ENCODE measurements at places on chromosomes 13 and 19.

GRCh38 chr19:30167206-30167868 lies 204.8 kb upstream of the ZNF536 start:
- DNase-seq = no peak

GRCh38 chr19:50967929-50968715 lies 1.3 kb downstream of the KLK6 start:
- no peak for DNase-seq

DNA sequence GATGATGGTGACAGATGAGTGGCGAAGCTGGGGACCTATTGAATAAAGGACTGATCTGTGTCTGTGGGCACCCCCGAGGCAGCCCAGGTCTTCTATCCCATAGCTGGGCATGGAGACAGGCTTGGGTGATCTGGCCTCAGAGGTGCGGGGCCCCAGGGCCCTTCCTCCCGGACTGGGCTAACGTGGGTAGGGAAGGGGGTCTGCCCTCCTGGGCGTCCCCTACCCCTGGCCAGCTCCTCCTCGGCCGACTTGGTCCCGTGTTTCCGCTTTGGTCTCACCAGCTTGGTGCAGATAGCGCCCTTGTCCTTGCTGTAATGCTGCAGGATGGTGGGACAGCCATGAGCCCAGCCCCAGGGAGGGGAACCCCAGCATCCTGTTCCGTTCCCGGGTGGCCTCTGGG lies 3.3 kb downstream of the MATK start:
- no peak for DNase-seq

DNA sequence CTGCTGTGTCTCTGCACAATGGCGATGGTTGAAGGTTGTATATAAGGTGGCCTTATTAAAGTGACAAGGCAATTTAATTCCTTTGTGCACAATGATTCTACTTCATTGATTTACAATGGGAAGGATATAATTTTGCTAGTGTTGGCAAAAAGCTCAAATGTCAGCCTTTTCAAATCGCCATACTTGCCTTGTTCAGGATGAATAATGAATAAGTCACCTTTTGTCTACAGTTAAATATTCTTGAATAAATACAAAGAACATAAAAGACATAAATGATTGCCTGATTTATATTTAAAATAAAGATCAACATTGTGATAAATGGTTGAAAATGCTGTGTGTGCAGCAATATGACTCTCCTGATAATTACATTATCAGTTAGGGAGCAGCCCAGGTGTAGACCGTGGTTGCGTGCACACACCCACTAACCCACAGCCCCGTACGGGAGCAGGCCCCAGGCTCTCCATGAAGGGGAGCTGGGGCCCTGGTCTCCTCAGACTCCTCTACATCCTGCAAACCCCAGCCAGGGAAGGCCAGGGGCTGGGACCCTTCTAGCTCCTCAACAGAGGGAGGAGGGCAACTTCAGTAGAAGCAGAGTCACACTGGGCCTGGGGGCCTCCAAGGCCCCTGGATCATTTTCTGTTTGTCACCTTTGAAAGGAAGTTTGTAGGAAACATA lies 64.9 kb downstream of the TEX29 start:
- no peak for DNase-seq

- no peak for DNase-seq
These were observed 160.5 kb downstream of the TM9SF2 start for GRCh38 chr13:99661791-99662190.
